ENCODE measurements at places on chromosomes 3 and 15.

DNA sequence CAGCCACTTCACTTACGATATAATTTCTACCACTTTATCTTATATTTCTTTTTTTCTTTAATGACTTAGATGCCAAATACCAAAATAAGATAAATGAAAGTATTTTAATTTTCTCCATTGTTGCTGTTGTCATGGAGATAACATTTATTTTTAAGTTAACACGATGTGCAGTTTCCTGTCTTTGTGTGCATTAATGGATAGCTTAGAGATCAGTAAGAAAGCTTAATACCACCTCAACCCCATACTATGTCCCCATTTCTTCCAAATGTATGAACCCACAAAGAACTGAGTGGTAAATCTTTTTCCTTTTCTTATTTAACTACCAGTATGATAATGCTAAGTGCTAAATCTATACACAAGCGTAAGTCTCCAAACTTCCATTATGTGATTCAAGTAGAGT is 17.1 kb downstream of the PCNP start:
- no peak for DNase-seq

- DNase-seq: no peak
These were observed 17.6 kb downstream of the CCNL1 start for GRCh38 chr3:157142315-157142714.

DNA sequence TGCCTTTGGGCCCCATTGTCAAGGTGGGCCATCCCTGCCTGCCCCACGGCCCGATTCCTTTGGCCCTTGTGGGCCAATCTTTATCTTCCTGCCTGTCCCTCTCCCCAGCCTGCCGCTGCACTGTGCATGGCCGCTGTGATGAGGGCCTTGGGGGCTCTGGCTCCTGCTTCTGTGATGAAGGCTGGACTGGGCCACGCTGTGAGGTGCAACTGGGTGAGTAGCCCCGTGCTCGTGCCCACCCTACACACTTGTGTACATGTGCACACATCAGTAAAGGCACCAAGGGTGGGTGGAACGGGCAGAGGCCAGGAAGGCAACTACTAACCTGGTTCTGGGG is 12.2 kb downstream of the NT5DC2 start:
- DNase-seq: no peak

DNA sequence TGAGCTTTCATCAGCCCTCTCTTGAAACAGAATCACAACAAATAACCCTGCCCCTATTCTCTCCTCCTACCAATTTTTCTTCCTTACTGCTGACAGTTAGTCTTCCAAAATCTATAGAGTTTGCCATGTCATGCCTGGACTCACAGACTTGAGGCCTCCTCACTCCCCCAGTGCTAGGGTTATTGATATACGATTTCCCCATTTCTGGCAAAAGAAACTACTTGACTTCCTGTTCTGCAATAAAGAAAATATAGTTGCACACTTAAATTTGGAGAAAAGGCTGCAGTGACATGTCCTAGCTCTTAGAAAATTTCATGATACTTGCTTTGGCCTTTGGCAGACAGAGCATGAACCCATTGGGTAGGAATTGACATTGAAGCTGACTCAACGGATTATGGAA is 75.9 kb downstream of the CYP19A1 start:
- no peak for DNase-seq

GRCh38 chr3:150450916-150451315 is 42.8 kb downstream of the TSC22D2 start:
- DNase-seq: no peak

GRCh38 chr3:187987187-187987586 is 166.8 kb upstream of the LPP start:
- no peak for DNase-seq

GRCh38 chr15:73079565-73079964 is 27.3 kb downstream of the NEO1 start:
- DNase-seq: no peak
